ENCODE measurements at places on chromosomes 5 and 9.

DNA sequence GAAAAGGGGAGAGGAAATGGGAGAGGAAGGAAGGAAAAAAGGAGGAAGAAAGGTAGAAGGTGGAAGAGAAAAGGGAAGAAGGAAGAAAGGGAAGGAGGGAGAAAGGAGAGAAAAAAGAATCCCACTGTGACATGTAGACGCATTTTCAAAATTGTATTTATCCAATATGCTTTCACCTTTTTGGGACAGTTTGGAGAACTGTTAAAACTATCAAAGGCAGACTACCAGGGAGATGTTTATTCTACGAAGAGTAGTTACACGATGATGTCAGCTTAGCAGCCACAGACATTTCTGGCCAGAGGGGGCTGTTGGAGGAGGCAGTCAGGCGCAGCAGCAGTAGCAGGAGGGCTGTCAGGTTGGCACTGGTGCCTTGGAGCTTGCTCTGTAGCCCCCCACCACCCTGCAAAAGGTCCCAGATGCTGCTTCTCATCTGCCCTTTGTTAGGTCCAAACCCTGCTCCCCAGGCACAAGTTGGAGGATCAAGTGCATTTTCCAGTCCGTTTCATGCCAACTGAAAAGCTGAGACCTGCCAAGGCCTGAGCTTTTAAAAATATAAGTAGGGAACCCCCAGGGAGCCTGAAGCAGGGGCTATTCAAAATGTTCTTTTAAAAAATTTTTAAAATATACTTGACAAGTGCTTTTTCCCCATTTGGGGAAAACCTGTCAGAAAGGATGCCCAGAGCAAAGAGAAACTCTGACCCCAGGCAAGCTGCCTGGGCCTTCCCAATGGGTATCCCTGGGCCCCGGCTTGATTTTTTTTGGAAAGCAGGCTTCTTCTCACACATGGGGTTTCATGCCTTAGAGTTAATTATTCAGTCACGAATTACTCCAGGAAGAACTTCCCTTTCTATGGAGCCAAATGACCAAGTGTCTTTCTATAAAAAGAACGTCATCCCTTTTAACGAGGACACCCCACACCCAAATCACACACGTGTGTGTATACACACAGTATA lies 203.3 kb downstream of the SLIT3 start:
- DNase-seq = no peak

GRCh38 chr9:137201205-137201868 lies 796 bp upstream of the TPRN start:
- DNase-seq = no peak

GRCh38 chr5:171270136-171270535 lies 38.9 kb upstream of the TLX3 start:
- no peak for DNase-seq

GRCh38 chr9:124797343-124798103 lies 20.6 kb downstream of the OLFML2A start:
- DNase-seq = no peak

- no peak for DNase-seq
Measured at GRCh38 chr5:41822036-41822435, 48.2 kb downstream of the OXCT1 start.

- DNase-seq = no peak
Measured at GRCh38 chr5:92795633-92796032, 785.4 kb downstream of the NR2F1-AS1 start.

DNA sequence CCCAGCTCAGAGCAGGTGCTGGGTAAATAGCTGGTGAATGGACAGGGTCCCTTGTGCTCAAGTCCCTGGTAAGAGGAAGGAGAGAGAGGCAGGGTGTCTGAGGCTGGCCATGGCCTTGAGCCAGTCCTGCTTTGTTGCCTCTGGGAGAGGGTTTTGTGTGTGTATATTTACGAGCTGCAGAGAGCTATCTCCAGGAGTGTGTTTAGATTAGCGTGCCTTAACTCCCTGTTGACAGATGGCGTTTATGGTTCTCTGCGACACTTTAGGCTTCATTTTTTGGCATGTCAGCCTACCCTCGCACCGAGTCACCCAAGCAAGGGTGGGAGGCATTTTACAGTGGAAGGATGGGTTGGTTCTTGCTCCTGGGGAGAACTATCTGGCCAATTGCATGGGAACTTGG lies 22.2 kb downstream of the HMCN2 start:
- peak; percentile 79 for DNase-seq

- DNase-seq = no peak
Measured at GRCh38 chr9:28124917-28125316, 551.6 kb upstream of the C9orf72 start.

DNA sequence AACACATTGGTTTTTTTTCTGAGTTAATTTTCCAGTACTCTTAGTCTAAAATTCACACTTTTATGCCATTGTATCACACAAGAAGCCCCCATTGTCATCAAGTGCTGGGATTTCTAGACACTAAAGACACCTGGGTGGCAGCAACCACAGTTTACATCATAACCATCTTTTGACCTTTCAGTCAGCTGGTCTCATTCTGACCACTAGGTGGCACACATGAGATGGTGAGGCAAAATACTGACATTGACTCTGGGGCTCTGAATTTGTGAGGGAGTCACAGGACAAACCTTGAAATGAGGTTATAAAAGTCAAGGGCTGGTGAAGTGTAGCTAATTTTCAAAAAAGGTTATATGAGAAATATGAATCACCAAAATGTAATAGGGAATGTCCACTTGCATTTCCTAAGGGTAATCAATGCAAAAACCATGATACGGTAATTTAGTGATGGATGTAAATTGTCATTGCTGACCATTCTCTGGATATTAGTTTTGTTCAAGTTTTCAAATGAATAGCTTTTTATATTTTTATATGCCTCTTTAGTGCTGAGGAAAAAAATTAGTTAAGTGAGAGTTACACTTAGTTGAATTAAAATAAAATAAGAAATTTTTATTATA lies 229.4 kb downstream of the DMAC1 start:
- peak; percentile 21 for DNase-seq

DNA sequence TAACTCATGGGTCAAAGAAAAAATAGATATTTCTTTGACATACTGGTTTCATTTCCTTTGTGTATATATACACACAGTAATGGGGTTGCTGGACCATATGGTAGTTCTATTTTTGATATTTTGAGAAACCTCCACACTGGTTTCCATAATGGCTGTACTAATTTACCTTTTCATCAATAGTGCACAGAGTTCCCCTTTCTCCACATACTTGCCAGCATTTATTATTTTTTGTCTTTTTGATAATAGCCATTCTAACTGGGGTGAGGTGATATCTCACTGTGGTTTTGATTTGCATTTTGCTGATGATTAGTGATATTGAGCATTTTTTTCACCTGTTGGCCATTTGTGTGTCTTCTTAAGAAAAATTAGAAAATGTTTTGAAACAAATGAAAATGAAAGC lies 78.4 kb upstream of the CKMT2 start:
- no peak for DNase-seq

- DNase-seq = no peak
Measured at GRCh38 chr5:71802673-71803072, 83.6 kb downstream of the CARTPT start.

DNA sequence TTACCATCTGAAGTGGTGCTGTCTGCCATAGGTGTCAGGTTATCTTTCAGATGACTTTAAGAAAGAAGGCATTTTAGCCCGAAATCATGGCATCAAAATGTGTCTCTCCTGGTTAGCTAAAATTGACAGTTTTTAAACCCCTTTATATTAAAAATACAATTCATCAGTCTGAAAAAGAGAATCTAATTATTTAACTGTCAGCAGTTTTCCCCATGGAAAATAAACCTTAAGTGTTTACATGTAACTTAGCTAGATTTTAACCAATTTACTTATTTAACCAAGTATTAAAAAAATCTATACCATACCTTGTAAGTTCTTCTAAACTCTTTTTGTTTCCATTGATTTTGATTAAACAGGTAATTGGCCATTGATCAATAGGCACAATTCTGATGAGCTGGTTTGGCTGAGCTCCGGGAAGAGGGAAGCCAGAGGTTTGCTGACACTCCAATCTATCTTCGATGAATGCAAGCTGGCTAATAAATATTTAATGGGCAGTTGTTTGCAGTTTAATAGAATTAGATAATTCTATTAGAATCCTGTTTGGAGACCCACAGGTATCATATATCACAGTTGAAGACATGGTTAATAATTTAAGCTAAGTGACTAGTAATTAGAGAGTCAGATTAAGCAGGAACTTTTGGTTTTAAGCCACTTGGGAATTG lies 114.0 kb downstream of the MAT2B start:
- no peak for DNase-seq

- no peak for DNase-seq
Measured at GRCh38 chr9:97758334-97758916, 61.3 kb upstream of the XPA start.

DNA sequence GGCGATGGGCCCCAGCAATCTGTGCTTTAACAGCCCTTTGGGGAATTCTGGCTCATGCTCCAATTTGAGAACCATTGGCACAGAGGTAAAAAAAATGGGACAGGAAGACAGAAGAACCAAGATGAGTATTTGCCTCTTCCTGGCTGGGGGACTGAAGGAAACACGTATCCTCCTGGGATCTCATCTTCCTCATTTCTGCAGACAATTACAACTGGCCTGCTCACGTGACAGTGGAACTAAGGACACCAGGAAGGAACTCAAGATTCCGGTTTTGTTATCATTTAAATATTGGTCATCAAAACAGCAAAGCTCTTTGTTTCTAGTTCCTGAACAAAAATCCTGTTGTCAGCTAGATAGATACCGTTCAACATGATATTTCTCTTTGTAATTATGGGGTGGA lies 216.0 kb upstream of the DAP start:
- no peak for DNase-seq

DNA sequence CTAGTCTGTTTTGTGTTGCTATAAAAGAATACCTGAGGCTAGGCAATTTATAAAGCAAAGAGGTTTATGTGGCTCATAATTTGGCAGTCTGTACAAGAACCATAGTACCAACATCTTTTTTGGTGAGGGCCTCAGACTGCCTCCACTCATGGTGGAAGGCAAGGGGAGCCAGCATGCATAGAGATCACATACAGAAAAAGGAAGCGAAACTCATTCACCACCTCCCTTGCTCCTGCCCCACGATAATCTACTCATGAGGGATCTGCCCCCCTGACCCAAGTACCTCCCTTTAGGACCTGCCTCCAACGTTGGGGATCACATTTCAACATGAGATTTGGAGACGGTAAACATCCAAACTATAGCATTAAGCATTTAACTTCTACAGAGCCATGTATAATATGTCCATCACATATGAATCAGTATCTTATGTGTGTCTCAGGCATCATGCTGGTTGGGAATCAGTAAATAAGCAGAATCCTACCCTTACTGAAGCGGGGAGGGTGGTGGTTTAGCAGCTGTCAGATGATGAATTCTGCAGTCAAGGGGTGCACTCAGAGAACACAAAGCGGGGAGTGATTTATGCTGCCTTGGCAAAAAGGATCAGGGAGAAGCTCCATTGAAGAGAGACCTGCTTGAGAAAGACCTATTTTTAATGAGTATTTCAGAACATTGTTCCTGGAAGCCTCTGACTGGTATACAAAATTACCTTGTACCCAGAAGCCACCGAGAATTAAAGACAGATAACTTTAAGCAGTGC lies 34.8 kb downstream of the HMGXB3 start:
- no peak for DNase-seq

- no peak for DNase-seq
Measured at GRCh38 chr5:178392386-178392785, 159.8 kb upstream of the PHYKPL start.

GRCh38 chr9:129332581-129332980 lies 154.5 kb upstream of the IER5L start:
- DNase-seq = no peak

DNA sequence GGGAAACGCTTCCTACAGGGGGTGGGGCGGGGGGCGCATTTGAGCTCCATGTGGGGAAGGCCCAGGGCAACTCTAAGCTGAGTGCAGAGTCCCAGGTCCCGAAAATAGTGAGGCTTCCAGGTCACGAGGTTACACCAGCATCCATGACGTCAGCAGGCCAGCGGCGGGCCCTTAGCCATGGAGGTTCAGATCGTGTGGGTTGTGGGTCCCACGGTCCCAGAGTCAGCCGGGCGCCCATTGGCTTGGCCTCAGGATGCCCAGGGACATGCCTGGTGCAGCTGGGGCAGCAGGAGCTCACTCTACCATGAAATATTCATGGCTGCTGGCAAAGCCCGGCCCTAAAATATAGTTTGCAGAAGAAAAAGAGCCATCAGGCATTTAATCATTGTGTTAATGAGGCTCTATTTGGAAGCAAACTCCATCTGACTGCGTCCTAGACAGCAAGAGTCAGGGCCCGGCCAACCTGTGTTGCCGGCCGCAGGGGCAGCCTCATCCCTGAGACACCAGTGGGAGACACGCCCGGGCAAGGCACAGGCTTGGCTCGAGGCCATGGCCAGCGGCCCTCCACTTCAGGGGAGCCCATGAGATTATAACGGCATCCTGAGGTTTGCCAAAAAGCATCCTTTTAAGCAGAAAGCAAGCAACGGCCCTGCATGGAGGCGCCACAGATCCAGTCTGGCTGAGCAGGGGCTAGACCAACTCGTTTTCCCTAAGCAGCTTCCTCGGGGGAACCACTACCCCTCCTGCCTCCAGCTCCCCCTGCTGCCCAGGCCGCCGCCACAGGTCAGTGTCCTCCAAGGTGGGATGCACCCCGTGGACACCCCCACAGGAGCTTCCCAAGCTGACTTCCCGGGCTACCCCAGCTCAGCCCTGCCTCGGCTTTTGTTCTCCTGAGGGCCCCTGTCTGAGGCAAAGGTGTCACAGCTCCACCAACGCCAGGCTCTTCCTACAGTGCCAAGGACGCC lies 108.9 kb upstream of the PPP1R26 start:
- DNase-seq = peak; percentile 82

DNA sequence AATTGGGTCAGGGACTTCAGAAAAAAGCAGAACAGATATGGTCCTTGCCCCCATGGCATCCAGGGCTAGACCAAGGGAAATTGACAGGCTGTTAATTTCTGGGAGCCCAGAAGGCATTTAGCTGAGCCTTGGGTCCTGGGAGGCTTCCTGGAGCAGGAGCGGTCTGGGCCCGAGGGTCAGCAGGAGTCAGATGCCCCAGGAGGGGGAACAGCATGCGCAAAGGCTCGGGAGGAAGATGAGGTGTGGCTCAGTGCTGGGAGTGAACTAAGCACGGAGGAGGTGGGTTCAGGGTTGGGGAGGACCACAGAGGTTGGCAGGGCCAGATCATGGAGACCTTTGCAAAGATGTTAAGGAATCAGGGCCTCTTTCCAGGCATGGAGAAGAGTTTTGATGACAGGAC lies 48.2 kb upstream of the NEURL1B start:
- no peak for DNase-seq

- no peak for DNase-seq
Measured at GRCh38 chr5:171549274-171549673, 129.8 kb downstream of the FGF18 start.

GRCh38 chr9:90987566-90987965 lies 185.9 kb downstream of the SYK start:
- DNase-seq = no peak
